ENCODE measurements at places on chromosomes 16 and 17. TPM values are rescaled to one million over a fixed set of nuclear protein-coding genes. Genes with fewer than 3 reads are reported as not detected.
A peak's percentile ranks its signal among the peaks of the same experiment; 100 is the strongest.

GRCh38 chr16:88705801-88706228, 393 bp downstream of the RNF166 start:
- DNase-seq, result no peak

DNA sequence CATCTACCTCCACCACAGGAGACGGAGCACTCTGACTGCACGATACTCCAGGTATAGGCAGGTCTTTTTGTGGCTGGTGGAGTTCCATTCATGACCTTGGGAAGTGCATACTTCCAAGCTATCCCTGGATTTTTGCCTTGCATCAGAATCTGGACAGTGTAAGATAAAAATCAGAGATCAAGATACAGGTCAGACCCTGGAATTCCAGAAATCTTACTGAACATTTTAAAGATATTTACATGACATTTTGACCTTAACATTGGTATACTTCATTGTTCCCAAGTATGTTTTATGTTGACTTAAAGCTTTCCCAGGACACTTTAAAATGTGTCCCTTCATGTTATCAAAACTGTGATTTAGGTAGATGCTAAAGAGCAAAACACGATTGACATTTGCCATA, 101.0 kb downstream of the SYCE1L start:
- DNase-seq, result no peak

Gene TCAP
- total RNA-seq, result 0.26 TPM

GRCh38 chr16:2223942-2224486, 623 bp downstream of the E4F1 start:
- DNase-seq, result peak; percentile 46

DNA sequence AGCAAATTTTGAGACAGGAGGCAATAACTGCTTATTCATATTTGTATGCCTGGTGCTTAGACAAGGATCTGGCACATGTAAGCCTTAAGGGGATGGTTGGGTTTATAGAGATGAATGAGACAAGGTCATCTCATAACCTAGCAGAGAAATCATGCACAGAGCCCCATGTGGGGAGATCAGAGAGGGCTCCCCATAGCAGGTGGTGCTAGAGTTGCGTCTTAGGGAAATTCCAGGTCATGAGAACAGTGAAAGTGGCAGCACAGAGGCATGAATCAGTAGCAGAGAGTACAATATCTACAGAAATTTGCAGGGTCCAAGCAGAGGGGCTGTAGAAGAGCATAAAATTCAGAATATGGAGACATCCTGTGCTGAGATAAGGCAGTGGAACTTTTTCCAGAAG, 57.3 kb downstream of the SLC6A2 start:
- DNase-seq, result no peak

Gene CD300LF
- total RNA-seq, result not detected
